ENCODE measurements at places on chromosomes 16 and 17. TPM values are rescaled to one million over a fixed set of nuclear protein-coding genes. Genes with fewer than 3 reads are reported as not detected.

RSKR gene
- total RNA-seq, result 8.6 TPM

CCL3 gene
- total RNA-seq, result not detected

HYDIN gene
- 3.1 TPM for total RNA-seq

TNFSF13 gene
- total RNA-seq, result 2.1 TPM

CDRT15 gene
- not detected for total RNA-seq

ERN1 gene
- total RNA-seq, result 13.9 TPM

PABPN1L gene
- total RNA-seq, result not detected

KRT28 gene
- not detected for total RNA-seq

CTRL gene
- not detected for total RNA-seq

CNGB1 gene
- total RNA-seq, result not detected

CIBAR2 gene
- not detected for total RNA-seq

PLA2G10 gene
- total RNA-seq, result not detected

MFAP4 gene
- 638 TPM for total RNA-seq

TSR1 gene
- 35.7 TPM for total RNA-seq

KRT13 gene
- total RNA-seq, result not detected

SARM1 gene
- 15.6 TPM for total RNA-seq

Data from pericardium fibroblast (primary cell).